Suppressor macrophage treated with lipopolysaccharide for 1 hour (primary cell): ENCODE measurements at places on chromosomes 16 and 17.
A peak's percentile ranks its signal among the peaks of the same experiment; 100 is the strongest.

DNA sequence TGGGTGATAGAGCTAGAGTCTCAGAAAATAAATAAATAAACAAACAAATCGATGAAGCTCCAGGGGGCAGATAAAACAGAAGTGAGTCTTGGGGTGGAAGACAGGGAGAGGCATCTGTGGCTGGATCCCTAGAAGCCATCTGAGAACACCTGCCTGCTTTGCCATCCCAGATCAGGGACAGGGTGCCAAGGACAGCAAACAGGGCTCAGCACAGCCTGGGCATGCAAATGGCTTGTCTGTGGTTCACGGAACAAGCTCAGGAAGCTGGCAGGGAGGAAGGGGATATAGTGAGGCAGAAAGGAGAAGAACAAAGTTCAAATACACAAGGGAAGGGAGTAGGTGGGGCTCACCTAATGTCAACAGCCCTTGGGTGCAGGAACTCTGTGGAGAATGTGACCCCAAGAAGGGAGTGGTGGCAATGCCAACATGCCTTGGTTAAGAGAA lies 27.5 kb downstream of the TRIM25 start:
- no peak for DNase-seq

- no peak for DNase-seq
Measured at GRCh38 chr16:83268169-83268568, 539.6 kb upstream of the HSBP1 start.

- DNase-seq = no peak
Measured at GRCh38 chr16:53732296-53732929, 28.5 kb downstream of the FTO start.

DNA sequence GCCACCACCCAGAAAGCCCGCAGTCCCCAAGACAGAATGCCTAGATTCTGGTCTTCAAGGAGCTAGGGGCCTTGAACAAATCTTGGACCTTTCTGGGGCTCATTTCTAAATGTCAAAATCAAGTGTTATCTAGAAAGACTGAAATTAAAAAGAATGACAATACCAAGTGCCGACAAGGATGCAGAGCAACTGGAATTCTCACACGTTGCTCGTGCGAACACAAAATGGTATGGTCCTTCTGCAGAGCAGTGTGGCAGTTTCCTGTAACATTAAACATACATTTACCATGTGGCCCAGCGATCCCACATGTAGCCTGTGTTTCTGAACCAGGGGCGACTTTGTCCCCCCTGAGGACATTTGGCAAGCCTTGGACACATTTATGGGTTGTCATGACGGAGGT lies 137.9 kb downstream of the GAS7 start:
- DNase-seq = no peak

GRCh38 chr16:97822-98221 lies 19.8 kb downstream of the MPG start:
- no peak for DNase-seq

GRCh38 chr17:79401704-79402674 lies 208.9 kb downstream of the RBFOX3 start:
- DNase-seq = no peak

- DNase-seq = no peak
Measured at GRCh38 chr17:1100382-1100781, 79.4 kb downstream of the ABR start.

GRCh38 chr16:66481081-66481942 lies 54.2 kb downstream of the BEAN1 start:
- DNase-seq = no peak

DNA sequence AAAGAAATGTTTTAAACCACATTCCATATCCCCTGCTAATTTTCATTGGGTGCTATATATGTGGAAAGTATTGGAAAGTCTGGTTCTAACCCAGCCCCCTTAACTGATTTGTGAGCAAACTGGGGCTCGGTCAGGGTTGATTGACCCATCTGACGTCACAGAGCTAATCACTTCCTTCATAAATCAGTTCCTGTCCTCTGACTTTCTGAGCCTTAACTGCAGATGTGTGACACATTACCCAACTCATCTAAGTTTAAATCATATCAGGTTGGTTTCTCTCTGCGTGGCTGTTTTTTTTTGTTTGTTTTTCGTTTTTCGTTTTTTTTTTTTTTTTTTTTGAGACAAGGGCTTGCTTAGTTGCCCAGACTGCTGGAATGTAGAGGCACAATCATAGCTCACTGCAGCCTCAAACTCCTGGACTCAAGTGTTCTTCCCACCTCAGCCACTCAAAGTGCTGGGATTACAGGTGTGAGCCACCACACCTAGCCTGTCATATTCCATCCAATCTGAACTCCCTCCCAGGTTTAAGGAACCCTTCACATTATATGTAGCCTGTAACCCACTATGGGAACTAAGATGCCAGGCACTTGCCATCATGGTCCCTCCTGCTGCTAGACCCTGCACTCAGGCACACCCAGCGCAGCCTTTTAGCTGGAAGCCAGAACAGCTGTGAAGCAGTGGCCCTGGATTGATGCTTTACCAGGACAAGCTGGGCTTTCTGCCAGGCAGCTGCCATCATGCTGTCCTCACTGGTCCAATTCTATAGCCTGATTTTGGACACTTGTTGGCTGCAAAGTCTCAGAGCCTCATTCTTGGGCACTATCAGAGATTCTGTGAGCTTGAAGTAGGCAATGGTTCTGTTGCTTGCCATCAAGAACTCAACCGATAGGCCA lies 6.9 kb upstream of the BPTF start:
- no peak for DNase-seq

DNA sequence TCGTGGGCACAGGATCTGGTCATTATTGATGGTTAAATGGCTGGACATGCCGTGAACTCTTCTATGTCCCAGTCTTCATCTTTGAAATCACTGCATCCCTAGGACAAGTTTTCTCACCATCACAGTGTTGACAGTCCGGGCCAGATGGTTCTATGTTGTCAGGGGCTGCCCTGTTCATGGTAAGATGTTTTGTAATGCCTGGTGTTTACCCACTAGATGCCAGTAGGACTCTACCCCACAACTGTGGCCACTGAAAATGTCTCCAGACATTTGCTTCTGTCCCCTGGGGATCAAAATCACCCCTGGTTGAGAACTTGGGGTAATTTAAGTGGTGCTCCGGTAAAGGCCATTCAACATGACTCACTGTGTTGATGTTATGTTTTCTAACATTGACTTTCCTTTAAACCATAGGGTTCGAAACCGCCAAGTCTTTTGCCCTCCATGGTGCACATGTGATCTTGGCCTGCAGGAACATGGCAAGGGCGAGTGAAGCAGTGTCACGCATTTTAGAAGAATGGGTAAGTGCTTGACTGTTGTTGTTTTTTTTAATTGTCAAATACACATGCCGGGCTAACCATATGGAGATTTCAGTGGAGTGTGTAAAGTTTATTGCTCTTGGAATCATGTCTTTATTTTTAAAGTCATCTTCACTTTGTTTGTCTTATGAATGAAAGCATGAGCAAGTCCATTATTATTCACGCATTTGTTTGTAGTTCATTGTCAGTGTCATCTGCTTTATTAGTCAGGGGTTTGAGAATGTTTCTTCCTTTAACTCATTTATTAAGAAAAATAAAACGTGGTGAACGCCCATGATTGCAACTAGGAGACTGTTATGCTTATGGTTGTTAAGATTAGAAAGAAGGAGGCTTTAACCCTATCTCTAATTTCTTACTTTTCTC lies 64.6 kb downstream of the WWOX start:
- no peak for DNase-seq

DNA sequence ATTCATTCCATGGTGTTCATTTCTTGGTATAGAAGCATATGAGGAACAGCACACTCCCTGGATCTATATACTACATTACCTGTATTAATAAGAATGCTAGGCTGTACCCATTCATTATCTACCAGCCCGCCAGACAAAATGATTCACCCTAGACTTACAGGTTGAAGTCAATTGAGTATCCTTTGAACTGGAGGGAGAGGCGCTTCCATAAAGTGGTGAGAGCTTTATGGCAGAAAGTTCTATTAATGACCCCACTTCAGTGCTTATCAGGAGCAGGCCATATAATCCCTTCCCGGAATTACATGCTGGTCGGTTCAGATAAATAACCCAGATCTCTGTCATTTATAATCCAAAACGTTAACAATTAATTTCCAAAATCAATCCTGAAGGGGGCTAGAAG lies 44.5 kb upstream of the TOX3 start:
- no peak for DNase-seq

DNA sequence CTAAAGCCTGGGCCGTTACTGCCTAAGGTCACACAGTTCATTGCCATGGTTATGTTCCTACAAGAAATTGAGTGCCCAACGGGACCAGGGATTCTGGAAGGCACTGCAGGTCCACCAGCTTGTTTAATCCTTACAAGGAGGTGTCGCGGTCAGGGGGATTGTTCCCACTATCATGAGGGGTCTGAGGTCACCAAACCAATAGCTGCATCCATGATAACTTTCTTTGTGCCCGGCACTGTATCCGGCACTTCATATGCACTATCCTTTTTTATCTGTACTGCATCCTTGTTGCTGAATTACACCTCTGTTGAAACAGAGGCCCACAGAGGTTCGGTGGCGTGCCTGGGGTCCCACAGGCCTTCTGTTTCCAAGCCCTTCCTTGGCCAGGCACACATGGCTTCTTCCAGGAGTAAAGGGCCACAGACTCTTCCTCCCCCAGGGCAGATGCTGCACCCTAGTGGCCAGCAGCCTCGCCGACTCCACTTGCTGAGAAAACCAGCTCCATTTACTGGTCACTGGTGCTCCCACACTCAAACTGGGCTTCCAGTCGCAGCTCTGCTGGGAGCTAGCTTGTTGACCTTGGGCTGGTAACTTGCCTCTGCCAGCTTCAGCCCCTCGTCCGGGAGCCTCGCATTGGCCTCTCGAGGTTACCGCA lies 82.0 kb upstream of the PLCG2 start:
- DNase-seq = peak; percentile 53

- DNase-seq = peak; percentile 88
Measured at GRCh38 chr16:75377729-75378386, 55.4 kb downstream of the CFDP1 start.

GRCh38 chr17:20127360-20128035 lies 118.3 kb downstream of the SPECC1 start:
- DNase-seq = no peak

- no peak for DNase-seq
Measured at GRCh38 chr16:72905581-72905980, 142.3 kb downstream of the ZFHX3 start.

DNA sequence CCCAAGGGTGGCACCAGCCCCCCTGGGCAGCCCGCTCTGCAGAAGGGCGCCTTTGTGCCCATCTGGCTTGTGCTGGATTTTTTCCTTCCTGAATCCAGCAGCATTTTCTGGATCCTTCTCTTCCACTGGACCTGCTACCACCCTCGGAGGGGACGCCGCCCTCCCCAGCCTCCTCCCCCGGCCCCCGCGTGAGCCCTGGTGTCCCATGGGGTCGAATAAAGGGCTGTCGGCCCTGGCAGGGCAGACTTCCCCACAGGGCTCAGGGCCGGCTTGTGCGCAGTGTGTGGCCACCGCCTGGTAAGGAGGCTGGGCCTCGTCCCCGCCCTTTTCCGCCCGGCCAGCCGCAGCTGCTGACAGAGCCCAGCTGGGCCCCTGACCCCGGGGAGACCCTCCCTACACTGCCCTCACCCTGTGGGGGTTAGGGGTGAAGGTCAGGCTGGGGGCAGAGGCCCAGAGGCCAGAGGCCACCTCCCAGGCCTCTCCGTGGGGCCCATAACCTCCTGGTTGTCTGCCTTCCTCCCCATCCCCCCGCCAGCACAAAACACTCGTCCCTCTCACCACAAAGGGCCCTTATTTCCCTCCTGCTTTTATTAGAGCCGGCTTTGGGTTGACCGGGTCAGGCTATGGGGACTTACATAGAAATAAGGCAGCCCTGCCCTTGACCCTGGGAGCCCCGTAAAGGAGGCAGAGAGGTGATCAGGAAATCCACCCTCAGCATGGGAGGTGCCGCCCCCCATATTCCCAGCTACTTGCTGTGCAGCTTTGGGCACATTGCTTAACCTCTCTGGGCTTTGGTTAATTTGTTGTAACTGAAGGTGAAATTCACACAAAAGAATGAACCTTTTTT lies 179.3 kb upstream of the CIBAR2 start:
- peak; percentile 71 for DNase-seq

GRCh38 chr17:31386542-31387075 lies 4.9 kb upstream of the RAB11FIP4 start:
- DNase-seq = no peak

- no peak for DNase-seq
Measured at GRCh38 chr17:35797370-35797769, 1.9 kb upstream of the MMP28 start.

DNA sequence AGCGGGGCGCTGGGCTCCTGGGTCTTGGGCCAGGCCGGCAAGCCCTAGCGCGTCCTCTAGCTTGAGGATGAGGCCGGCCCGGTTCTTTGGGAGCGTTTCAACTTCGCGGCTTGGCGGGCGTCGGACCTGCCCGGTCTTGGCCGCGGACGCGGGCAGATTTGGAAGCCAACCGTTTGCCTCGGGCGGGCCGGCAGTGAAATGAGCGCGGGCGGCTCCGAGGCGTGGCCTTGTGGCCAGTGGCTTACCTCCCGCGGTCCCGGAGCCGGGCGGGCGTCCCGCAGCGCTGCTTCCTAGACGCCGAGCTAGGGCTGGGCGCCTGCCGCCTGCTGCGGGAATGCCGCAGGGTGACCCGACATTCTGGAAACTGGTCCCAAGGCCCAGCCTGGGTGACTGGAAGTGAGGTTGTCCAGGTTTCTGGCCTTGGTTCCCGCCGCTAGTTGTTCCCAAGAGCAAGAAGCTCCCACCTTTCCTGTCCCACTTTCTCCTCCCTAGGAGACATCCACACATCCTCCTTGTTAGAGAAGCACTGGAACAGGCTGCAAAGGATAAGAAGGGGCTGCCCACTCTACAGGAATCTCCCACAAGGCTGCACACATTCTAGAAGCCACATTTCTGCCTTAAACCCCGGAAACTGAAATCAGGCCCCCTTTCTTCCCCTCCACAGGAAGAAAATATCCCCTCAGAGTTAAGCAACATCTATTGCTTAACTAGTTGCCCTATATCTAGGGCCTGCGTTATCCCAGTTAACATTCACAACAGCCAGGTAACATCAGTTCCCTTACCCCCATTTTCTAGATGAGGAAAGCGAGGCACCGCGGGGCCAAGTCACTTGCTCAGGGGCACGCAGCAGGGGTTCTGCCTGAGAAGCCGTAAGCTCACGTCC lies 4.5 kb upstream of the CBX8 start:
- DNase-seq = peak; percentile 44
